ENCODE measurements at places on chromosomes 5 and 9.

DNA sequence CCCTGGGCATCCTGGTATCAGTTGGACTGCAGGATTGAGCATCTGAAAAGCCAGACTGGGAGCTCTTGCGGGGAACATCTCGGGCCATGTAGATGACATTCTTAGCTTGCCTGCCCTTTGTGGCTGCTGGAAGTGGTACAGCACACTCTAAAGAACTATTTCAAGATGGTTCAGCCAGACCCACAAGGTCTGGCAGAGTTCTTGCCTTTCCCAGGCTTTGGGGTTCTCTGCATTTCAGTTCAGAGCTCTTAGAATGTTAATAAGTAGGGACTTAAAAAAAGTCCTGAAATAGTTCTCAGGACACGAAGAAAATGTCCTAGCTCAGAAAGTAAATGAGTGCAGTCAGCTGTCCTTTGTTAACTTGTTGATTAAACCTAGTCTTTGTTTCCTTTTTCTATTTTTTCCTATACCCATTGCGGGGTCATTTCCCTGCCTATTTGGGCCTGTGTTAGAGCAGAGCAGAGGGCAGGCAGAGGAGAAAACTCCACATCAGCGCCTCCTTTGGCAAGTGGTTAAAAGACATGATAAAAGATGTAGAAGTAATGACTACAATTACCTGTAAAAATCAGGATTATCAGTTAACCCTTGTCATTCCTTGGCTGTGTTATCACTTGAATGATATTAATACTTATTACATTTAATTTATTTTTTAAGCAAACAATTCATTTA is 291.5 kb downstream of the ZSWIM6 start:
- peak; percentile 27 for DNase-seq

DNA sequence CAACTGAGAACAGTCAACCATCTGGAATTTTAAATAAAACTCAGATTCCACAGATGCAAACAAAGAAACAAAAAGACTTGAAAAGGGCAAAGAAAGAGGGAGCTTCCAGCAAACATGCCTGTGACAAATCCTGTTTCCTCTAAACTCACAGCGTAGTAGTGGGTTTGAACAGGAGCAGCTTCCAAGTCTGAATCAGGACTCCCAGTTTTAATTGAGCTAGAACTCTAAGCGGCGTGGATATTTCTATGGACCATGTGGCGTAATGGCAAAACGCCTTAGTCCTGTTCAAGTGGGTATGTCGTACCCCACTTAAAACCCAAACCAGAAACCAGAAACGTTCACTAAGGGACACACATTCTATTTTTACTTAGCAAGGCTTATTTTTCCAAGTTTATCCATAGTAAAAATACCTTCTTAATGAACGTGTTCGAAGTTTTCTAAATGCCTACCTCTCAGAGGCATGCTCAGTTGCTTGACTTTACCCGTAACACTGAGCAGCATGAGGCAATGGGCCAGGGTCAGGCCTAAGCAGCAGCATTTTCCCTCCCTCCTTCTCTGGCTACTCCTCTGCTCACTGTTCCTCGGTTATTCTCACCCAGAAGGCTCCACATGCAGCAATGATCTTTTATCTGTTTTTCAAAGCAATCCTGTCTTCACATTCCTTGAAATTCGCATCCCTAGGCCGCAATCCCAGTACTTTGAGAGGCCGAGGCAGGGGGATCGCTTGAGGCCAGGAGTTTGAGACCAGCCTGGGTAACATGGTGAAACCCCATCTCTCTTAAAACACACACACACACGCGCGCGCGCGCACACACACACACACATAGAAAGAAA is 77.9 kb downstream of the FNBP1 start:
- DNase-seq: peak; percentile 85

DNA sequence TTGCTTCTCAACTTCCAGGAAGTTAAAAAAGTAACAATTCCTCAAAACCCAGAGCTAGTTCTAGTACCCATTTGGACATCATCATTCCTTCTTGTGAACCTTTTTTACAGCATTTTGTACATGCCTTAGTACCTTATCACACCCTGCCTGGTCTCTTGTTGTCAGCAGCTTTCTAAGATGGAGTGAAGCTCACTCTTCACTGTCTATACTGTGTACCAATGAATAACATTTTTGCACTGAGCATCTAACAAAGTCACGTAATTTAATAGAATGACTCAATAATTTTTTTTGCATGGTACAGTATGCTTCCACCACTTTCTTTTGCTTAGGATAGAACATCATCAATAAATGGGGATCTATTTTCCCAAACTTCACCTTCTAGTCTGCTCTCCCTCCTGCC is 29.8 kb downstream of the ALDH1A1 start:
- no peak for DNase-seq

GRCh38 chr9:81621118-81621517 is 68.2 kb downstream of the TLE1 start:
- no peak for DNase-seq

DNA sequence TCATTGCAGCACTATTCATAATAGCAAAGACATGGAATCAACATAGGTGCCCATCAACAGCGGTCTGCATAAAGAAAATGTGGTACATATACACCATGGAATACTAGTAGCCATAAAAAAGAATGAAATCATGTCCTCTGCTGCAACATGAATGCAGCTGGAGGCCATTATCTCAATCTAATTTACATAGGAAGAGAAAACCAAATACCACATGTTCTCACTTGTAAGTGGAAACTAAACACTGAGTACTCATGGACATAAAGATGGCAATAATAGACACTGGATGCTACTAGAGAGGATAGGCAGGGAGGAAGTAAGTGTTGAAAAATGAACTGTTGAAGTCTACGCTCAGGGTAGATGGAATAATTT is 203.9 kb upstream of the CDH9 start:
- DNase-seq: peak; percentile 40

- peak; percentile 90 for DNase-seq
Measured at GRCh38 chr5:22596404-22596970, 256.7 kb downstream of the CDH12 start.

DNA sequence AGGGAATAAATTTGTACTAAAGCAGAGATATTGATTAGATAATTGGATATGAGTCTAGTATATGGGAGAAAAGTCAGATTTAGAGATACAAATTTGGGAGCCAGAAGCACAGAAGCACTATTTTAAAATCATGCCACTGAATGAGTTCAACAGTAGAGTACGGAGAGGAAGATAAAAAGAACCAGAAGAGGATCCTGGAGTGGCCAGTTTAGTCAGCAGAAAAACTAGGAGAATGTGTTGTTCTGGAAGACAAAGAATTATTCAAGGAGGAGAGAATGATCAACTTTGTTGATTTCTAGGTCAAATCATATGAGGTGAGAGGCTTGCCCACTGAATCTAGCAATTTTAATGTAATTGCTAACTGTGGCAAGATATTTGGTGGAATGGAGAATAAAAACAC is 67.0 kb downstream of the NIPBL start:
- DNase-seq: no peak

DNA sequence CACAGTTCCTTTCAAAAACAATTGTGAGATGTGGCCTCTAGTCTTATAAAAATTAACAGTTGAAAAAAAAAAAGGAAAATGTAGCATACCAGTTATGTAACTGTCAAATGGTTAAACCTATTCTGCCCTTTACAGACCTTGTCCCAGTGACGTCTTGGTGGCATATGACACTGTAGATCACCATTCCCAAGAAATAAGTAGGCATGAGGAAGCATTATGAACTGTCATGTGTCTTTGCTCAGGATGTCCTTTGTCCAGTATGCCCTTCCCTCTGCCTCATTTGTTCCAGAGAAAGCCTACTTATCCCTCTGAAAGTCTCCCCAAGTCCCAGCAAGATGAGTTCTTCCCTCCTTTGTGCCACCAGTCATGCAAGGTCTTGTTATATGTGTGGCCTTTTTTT is 63.2 kb downstream of the PAM start:
- no peak for DNase-seq

GRCh38 chr9:98943682-98944056 is at the start of gene COL15A1:
TSS of gene COL15A1 (plus strand) at chr9:98943907. CDS start at chr9:98944062, 155 bp downstream.
- peak; percentile 61 for DNase-seq

GRCh38 chr5:151179489-151179840 is 21.9 kb upstream of the ANXA6 start:
- DNase-seq: no peak
